ENCODE measurements at places on chromosomes 12 and 14.

DNA sequence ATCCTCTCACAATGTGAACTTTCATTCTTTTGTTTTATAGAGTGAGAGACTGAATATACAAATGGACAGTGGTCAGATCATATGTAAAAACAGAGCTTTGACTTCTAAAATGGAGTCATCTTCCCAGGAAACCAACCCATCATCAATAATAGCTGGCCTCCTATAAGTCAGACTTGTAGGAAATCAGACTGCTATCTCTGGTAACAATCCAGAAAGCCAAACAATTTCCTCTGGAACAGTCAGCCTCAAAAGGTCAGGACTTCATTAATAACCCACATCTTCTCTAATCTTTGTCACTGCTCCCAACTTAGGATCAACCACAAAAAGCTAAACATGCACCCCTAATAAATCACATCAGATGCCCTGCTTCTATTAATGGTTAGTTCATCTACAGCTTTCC lies 227.9 kb upstream of the G2E3 start:
- DNase-seq: no peak

- DNase-seq: no peak
Measured at GRCh38 chr14:105141026-105141425, 27.6 kb downstream of the JAG2 start.

- no peak for DNase-seq
Measured at GRCh38 chr12:43655586-43655985, 103.0 kb downstream of the PUS7L start.

GRCh38 chr12:73598626-73599025 lies 939.0 kb upstream of the ATXN7L3B start:
- DNase-seq: no peak

DNA sequence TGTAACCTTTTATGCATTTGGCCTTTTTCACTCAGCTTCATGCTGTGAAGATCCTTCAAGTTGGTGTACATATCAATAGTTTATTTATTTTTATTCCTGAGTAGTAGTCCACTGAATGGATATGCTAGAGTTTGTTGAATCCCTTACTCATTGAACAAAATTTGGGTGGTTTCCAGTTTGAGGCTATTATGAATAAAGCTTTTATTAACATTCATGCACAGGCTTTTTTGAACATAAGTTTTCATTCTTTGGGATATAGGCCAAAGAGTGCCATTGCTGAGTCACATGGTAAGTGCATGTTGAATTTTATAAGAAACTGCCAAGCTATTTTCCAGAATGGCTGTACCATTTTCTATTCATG lies 59.5 kb upstream of the CAPRIN2 start:
- no peak for DNase-seq

GRCh38 chr14:91286530-91286937 lies 42.0 kb upstream of the GPR68 start:
- DNase-seq: peak; percentile 50

DNA sequence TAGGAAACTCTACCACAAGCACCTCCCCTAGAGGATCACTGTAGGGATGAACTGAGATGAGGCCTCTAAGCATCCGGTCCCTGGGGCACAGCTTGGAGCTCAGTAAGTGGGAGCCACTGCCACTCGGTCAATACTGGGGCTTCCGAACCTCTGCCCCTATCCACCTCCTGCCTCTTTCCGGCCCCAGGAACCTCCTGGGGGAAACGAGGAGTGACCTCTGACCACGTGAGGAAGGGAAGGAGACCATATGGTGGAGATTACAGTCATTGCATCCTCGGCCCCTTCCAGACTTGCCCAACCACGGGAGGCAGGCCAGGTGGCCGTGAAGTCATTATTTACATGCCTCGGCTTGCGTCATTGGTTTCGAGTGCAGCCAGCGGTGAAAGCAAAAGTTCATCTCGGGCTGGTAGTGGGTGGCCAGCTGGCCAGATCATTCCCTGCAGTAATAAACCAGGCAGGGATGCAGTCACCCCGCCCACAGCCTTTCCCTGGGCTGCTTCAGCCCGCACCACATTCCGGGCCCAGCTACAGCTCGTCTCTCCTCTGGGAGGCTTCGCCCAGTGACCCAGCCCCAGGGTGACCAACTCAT lies 65.4 kb downstream of the C14orf132 start:
- no peak for DNase-seq

- no peak for DNase-seq
Measured at GRCh38 chr14:73381380-73382013, 76.8 kb downstream of the NUMB start.

Measured in stimulated activated CD8-positive, alpha-beta memory T cell treated with anti-CD3 and anti-CD28 coated beads, Interleukin-7, amount 100 ng/mL, for 1 hour (primary cell).